ENCODE measurements at places on chromosomes 7 and 10. TPM values are rescaled to one million over a fixed set of nuclear protein-coding genes. Genes with fewer than 3 reads are reported as not detected.

LDB3 gene
- total RNA-seq: 1.7 TPM

SOSTDC1 gene
- 22.3 TPM for total RNA-seq

ADRB1 gene
- 3.2 TPM for total RNA-seq

NKX1-2 gene
- 0.79 TPM for total RNA-seq

- peaks cover 7% of the 10 kb centered on the region for H3K4me1 ChIP-seq
- no peak overlapping the region for H3K4me3 ChIP-seq
- H3K27me3 ChIP-seq: no peaks in the 10 kb centered on the region
- DNase-seq: no peak
- H3K36me3 ChIP-seq: peaks cover 2% of the 10 kb centered on the region
These were observed 255.1 kb upstream of the MKLN1 start for GRCh38 chr7:131072505-131073091.

DNA sequence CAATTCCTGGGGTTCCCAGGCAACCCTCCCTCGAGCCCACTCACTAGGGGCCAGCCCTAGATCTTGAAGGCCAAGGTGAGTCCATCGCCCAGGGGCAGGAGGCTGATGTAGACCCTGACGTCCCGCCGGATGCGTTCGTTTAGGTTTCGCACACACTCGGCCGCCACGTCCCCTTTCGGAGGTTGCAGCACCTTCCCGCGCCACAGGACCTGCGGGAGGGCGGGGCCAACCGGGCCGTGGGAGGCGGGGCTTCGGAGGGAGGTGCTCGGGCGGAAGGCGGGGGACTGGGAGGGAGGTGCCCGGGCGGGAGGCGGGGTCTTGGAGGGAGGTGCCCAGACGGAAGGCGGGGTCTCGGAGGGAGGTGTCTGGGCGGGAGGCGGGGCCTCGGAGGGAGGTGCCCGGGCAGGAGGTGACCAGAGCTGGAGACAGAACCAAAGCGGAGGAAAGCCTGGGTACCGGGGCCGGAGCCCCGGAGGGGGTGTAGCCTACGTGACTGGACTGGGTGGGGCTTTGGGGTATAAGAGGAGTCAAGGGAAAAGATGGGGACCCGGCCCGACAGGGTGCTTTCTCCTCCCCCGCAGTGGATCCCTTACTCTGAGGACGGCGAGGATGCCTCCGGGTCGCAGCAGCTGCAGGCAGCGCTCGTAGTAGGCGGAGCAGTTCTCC lies 1.6 kb downstream of the COMTD1 start:
- peaks cover 31% of the 10 kb centered on the region for H3K4me1 ChIP-seq
- no peaks in the 10 kb centered on the region for H3K27me3 ChIP-seq
- peaks cover 17% of the 10 kb centered on the region for H3K36me3 ChIP-seq
- peak overlapping the region; percentile 47 for H3K27ac ChIP-seq
- H3K4me3 ChIP-seq: peak overlapping the region; percentile 65
- peak; percentile 80 for DNase-seq

DNA sequence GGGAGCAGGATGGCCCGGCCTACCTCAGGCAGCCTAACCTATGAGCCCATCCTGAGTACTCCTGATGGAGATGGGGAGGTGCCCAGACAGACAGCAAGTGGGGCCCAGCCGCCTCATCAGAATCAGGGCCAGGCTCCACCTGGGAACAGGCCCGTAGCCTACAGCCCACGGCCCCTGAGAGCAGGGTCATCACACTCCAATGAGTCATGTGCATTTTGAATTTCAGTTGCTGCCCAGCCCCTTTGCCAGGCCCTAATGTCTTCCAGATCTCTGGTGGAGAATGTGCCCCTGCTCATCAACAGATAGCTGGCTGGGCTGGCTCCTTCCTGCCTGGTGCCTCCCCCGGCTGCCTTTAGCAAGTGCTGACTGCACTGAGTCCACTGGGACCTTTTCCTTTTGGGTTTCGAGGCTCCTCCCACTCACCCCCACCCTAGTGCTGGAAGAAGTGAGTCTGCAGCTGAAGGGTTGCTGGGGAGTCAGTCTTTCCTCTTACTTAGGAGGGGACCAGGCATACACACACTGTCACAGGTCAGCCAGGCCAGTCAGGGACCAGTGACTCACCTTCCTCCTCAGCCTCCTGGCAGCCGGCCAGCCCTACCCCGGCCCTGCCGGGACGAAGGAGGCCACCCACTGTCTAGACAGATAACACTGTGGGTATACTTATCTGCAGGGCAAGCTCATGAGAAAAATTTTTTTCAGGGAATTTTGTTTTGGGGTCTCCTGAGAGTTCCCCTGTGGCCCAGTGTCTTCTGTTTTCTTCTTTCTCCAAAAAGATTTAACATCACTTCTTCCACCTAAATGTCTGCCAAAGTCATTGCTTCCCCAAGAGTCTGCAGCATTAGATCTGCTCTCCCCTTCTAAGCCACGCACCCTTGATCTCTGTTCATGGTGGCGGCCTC lies 9.1 kb upstream of the ASIC3 start:
- DNase-seq: no peak
- no peak overlapping the region for H3K4me3 ChIP-seq
- no peaks in the 10 kb centered on the region for H3K27me3 ChIP-seq
- H3K4me1 ChIP-seq: peaks cover 4% of the 10 kb centered on the region
- H3K36me3 ChIP-seq: peaks cover 100% of the 10 kb centered on the region

DNA sequence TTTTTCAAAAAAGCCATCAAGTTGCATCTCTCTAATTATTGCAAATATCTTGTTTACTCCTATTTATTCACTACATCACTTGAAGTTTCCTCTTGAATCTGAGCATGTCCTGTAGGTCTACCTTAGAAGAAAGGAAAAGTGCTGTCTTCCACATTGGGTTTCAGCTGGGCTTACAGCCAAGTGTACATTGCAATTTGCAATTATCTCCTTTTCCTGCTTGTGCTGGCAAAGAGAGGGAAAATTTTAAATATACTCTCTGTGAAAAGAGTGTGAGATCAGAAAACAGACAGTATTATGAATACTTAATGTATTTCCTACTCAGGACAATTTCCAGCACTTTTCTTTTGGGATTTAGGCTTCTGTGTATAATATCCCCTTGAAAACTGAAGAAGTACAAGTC lies 839.7 kb downstream of the CNTNAP2 start:
- peak; percentile 66 for DNase-seq
- H3K36me3 ChIP-seq: no peaks in the 10 kb centered on the region
- no peak overlapping the region for H3K4me3 ChIP-seq
- H3K27me3 ChIP-seq: no peaks in the 10 kb centered on the region
- no peaks in the 10 kb centered on the region for H3K4me1 ChIP-seq

DNA sequence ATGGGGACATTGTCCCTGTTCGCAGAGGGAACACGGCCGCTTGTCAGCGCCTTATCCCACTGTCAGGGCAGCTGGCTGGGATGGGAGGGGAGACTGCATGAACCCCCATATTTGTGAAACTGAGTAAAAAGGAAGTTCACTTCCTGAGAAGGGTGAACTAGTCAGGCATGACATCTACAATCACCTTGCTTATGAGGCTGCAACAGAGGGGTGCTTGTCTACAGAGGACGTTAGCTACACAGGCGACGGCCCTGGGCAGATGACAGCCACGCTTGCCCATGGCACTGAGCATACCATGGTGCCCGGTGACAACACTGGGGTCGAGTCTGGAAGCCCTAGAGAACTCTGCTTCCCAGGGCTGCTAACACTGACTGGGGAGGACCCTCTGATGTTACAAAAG lies 46.0 kb upstream of the KDM7A start:
- no peaks in the 10 kb centered on the region for H3K36me3 ChIP-seq
- no peaks in the 10 kb centered on the region for H3K4me1 ChIP-seq
- no peak for DNase-seq
- peaks cover under 1% of the 10 kb centered on the region for H3K27me3 ChIP-seq
- no peak overlapping the region for H3K27ac ChIP-seq

- no peaks in the 10 kb centered on the region for H3K27me3 ChIP-seq
- H3K4me3 ChIP-seq: no peak overlapping the region
- DNase-seq: no peak
- no peak overlapping the region for H3K27ac ChIP-seq
- H3K36me3 ChIP-seq: no peaks in the 10 kb centered on the region
These were observed 101.3 kb upstream of the SKAP2 start for GRCh38 chr7:26965724-26966123.

DNA sequence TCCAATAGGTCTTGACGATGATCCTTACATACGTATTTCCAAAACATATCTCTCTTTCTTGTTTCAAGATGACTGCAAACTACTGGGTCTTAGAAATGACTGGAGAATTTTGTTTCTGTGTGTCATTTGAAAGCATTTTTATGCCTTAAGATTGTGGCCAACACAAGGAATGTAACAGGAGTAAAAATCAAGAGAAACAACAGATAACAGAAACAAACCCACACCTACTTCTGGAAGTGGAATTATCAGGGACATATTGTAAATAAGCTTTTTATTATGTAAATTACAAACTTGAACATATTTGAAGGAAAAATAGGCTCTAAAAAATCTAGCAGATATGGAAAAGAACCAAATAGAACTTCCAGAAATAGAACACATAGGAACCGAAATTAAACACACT lies 195.6 kb downstream of the CYP26A1 start:
- H3K36me3 ChIP-seq: no peaks in the 10 kb centered on the region
- H3K27me3 ChIP-seq: no peaks in the 10 kb centered on the region
- no peak overlapping the region for H3K4me3 ChIP-seq
- H3K4me1 ChIP-seq: no peaks in the 10 kb centered on the region
- H3K27ac ChIP-seq: no peak overlapping the region

Measured in spinal cord (tissue), 10 donors.